Stimulated activated CD4-positive, alpha-beta T cell treated with anti-CD3 and anti-CD28 coated beads, Interleukin-2, amount 100 ng/mL, for 48 hours (primary cell): ENCODE measurements at places on chromosomes 7 and 10.

GRCh38 chr10:104340641-104341040 is 2.4 kb upstream of the ITPRIP start:
- no peak for DNase-seq

DNA sequence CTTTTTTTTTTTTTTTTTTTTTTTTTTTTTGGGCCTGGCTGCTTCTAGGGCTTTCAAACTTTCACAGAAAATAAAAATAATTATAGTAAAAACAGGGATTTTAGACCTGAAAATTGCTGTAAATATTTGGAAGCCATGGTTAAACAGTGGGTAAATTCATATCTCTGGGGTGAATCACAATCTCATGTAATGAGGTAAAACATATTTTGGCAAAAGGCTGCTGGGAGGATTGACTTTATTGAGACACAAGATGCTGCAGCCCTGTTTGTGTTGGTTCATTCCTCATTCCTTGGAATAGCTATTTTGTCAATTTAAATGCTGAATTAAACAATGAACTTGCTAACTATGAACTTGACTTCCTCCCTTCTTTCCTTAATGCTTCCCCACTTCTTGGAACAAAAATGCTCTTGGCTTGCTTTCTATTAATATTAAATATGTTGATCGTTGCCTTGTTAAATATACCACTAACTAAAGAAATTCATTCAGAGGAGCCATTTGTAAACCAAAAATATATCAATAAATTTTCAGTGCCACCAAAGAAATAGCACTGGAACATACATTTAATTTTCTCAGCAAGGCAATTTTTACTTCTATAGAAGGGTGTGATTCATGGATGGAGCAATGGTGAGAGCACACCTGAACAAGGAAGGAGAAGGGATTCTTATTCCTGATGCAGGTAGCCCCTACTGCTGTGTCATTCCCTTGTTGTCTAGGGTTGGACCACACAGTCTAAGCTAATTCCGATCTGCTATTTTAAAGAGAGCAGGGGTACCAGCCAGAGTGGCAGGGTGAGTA is 24.6 kb downstream of the AGK start:
- DNase-seq, result no peak

GRCh38 chr7:5831196-5831595 is 49.4 kb upstream of the OCM start:
- no peak for DNase-seq

- no peak for DNase-seq
These were observed 13.2 kb downstream of the TMEM273 start for GRCh38 chr10:49174926-49175500.

GRCh38 chr10:112265745-112266144 is 17.5 kb upstream of the TECTB start:
- DNase-seq, result no peak

- no peak for DNase-seq
These were observed 59.9 kb upstream of the DNAJB6 start for GRCh38 chr7:157276731-157277562.

DNA sequence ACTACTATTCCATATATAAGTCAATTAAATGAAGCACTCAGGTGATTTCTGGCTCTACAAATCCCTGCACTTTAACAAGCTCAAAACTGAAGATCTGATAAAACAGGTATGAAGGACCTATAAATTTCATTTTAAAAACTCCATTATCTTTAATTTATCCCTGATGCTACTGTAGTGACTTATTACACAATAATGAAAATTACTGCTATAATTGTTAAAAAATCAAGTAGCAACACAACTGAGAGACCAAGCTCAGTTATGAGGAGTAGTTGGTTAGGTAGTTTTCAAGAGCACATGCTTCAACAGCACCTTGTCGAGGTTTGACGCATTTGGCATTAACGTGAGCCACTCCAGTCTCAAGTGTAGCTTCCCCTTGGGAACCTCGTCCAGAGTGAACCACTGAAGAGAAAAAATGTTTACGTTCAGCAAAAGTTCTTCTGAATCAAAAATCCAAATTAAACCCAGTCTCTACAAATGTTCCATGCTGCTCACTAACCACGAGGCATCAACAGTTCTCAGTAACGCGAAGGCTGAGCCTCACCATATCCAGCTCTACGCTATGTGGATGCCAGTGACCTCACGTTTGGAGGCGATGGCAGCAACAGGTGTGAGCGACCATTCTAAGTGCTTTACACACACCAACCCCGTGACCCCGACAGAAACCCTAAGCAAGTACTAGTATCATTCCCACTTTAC is 55.3 kb upstream of the NCAPG2 start:
- DNase-seq, result no peak

DNA sequence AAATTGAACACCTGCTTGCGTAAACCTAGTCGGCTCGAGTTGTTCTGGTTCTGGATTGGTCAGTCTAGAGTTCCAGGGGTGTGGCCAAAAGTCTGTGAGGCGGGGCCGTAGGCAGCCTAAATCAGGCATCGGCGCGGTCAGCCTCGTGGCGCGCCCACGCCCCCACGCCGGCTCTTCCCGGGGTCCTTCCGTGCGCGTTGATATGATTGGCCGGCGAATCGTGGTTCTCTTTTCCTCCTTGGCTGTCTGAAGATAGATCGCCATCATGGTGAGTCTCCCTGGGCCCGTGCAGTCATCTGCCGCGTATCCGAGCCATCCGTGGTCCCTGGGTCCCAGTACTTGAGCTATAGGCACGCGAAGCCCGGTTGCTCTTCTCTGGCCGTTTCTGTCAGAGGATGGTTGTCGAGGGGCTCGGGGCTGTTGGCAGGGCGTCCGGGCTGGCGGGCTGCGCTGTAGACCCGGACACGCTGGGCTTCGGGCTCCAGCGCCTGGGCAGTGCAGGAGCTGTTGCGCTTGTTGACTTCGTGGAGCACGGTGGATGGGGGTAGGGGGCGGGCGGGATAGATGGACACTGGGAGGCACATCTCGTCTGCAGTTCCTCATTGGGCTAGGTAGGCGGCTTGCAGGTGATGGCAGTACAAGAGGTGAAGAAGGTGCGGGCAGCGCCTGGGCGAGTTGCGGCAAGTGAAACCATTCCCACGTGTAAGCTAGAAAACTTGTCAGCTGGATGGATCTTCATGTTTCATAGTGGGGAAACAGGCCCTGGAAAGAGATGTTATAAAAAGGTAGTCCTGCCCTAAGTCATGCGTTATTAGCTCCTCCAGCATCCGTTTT is at the start of gene RPS24:
RPS24 (plus strand) TSS at position 227 of the 834 bp plus-strand sequence; CDS start at position 266, 39 bp downstream.
- DNase-seq, result peak; percentile 93

DNA sequence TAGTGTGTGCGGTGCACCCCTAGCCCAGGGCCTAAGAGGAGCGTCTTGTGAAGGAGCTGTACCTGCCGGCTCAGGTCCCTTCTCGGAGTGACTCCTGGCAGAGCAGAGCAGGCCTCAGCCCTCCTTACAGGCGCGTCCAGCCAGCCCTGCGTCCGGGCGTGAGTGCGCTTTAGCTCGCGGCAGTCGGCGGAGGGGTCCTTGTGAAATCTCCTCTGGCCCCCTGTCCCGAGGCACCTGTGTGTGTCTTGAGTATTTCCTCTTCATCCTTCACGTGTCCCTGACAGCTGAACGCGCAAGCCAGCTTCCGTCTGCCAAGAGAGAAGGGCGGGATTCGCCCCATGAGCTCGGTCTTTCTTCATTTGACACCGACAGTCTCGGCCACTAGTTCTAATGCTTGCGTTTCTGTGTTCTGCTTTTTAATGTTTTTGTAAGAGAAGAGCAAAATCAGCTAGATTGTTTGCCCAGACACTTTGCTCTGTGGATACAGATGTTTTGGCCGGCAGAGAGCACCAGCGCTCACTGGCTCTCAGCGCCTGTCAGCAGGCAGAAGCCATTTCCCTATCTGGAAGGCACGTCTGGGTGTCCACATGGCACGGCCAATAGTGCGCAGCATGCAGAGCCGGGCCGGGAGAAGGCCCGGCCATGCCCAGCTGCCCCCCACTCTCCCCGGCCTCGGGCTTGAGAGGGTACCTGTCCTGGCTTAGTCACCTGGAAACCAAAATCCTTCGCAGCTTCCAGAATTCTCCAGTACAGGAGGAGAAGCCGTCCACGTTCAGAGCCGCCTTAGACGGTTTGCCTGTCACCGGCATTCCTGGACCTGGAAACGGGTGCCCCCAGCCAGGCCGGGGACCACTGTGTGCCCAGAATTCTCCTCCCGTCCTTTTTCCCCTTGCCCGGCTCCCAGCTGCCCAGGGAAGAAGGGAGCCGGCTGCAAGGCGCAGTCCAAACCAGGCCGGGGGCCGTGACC is 7.0 kb downstream of the GET4 start:
- DNase-seq, result no peak

- DNase-seq, result no peak
These were observed 298.6 kb downstream of the REEP3 start for GRCh38 chr10:63819753-63820329.

- no peak for DNase-seq
These were observed 69.4 kb downstream of the C1GALT1 start for GRCh38 chr7:7251742-7252141.

DNA sequence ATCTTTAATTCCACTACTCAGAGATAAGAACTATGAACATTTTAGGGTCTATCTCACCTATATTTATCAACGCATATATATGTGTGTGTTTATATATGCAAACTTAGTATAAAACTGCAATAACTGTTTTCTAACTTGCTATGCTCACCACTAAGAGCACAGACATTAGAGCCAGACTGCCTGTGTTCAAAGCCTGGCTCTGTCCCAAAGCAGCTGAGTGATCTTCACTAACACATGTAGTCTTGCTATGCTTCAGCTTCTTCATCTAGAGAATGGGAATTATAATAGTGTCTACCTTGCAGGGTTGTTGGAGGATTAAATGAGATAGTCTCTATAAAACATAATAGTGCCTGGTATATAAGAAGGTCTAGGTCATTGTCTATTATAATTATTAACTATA is 165.5 kb downstream of the MAGI2 start:
- no peak for DNase-seq

DNA sequence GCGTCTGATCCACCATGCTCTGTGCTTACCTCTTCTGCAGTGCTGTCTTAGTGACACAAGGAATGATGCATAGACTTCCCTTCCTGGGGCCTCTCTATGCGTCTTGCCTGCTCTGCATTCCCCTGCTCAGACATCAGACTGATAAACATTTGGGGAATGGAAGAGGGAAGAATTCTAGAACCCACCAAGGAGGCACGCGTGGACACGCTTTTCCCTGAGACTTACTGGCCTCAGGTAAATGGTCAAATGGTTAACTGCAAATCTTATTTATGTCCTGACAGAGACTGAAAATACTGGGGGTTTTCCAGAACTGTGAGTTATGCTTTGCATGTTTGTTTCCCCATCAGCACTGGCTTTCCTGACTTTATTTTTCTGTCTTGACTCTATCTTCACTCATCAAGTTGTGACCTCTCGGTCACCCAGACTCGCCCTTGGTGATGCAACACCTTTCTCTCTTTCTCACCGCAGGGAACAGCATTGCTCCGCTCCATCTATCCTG is 285.9 kb upstream of the FZD8 start:
- no peak for DNase-seq

DNA sequence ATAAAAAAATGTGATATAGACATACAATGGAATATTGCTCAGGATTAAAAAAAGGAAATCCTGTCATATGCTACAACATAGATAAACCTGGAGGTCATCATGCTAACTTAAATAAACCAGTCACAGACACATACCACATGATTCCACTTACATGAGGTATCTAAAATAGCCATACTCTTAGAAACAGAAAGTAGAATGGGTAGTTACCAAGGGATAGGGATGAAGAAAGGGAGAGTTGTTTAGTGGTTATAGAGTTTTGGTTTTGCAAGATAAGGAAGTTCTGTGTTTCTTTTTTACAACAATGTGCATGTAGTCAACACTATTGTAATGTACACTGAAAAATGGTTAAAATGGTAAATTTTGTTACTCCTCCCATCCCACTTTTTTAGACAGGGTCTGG is 30.5 kb downstream of the BICC1 start:
- no peak for DNase-seq

DNA sequence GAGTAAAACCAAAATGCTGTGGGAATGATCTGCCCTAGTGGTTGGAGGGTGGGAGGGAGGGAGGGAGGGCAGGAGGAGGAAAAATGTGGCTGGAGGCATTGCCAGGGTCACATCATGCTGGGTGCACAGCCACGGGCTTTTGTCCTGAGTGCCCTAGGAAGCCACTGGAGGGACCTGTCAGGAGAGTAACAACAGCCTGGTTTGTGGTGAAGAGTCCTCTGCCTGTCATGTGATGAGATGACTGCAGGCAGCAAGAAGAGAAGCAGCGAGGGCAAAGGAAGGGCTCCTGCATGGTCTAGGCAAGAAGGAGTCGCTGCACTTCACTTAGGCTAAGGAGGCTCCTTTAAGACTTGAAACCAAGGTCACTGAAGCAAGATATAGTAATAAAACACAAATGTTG is 65.6 kb downstream of the PKD1L1 start:
- no peak for DNase-seq

DNA sequence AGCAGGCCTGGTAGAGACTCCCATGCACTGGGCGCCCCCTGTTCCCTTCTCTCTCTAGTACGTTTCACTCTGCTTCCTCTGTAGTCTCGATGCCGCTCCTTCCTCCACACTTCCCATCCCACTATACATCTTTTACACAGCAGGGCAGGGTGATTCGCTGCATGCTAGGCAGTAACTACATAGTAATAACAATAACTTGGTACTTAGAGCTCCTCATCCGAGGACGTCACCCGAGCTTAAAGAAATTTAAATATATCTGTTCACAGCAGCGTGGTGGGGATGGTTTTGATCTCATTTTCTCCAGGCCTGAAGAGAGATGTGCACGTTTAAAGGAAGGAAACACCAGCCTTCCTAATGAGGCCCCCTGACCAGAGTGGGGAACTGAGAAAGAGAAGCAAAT is 276.9 kb downstream of the SKAP2 start:
- DNase-seq, result no peak

DNA sequence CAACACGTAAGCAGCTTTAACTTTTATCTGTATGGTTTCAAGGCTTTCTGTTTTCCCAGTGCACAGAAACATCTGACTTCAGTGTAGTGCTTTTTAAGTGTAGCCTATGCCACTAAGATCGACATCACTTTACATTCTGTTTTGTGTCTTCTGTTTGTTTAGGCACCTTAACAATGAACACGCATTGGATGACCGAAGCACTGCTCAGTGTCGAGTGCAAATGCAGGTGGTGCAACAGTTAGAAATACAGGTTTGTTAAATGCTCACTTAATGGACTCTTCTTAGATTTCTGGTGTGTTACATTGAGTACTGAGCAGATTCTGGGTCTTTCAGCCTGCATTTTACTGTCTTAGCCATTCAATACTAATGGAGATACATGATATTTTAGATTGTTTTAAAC is 237.4 kb downstream of the FOXP2 start:
- no peak for DNase-seq

DNA sequence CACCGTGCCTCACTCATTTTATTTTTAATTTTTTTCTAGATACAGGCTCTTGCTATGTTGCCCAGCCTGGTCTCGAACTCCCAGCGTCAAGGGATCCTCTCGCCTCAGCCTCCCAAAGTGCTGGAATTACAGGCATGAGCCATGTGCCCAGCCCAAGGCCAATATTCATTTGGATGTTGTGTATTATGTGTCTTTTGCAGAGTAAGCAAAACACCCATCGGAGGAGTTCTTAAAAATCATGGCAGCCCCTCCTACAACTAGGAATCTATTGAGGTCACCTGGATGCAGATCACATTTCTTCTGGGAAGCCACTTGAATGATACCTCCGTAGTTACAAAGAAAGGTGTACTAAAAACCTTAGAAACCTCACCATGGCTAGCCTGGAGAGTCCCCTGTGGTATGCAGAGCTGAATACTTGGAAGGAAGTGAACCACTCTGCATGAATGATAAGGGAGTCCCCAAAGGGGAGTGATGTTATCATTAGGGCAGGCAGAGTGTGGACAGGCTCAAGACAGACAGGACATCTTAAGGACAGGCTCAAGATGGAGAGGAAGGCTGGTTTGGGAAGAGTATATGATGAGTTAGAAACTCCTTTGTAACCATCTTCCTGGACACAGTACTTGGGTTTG is 185.7 kb downstream of the TAX1BP1 start:
- no peak for DNase-seq
